WTC11 (cell line): ENCODE measurements at places on chromosomes 5 and 9. TPM values are rescaled to one million over a fixed set of nuclear protein-coding genes. Genes with fewer than 3 reads are reported as not detected.
A peak's percentile ranks its signal among the peaks of the same experiment; 100 is the strongest.

IL9 gene
- total RNA-seq = not detected in 3 replicates

CD274 gene
- total RNA-seq = 0.05 to 0.42 TPM (median 0.21 TPM) in 3 replicates

PRKAA1 gene
- 27.9 to 31.2 TPM (median 30.2 TPM) in 3 replicates for total RNA-seq

GRCh38 chr5:62778316-62779009 is 199.8 kb downstream of the LRRC70 start:
- DNase-seq = no peak

DNA sequence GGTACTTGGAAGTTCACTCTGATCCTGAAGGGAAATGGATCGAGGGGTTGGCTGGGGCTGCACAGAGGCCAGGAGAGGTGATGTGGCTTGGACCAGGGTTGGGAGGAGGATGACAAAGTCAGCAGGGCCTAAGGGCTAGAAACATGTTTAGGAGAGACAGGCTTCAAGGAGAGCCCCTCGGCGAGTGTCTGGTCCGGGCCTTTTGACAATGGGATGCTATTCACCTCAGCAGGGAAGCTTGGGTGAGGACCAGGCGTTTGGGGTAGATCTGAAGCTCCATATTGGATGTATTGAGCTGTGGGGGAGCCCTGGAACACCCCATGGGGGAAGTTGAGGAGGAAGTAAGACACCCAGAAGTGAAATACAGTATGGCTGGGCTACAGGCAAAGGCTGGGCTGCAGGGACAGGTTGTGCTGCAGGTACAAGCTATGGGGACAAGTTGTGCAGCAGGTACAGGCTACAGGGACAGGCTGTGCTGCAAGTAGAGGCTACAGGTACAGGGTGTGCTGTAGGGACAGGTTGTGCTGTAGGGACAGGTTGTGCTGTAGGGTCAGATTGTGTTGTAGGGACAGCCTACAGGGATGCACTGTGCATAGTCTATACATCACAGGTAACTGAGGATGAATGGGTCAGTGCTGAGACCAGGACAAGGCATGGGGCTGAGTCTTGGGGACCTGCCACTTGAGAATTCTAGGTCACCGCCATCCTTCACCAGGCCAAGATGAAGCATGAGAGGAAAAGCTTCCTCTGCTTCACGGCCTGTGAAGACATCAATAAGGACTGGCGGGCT is 22.7 kb upstream of the FIBCD1 start:
- no peak for DNase-seq

- peak; percentile 54 for DNase-seq
Measured at GRCh38 chr9:116928884-116929283, 241.8 kb downstream of the TRIM32 start.

DNA sequence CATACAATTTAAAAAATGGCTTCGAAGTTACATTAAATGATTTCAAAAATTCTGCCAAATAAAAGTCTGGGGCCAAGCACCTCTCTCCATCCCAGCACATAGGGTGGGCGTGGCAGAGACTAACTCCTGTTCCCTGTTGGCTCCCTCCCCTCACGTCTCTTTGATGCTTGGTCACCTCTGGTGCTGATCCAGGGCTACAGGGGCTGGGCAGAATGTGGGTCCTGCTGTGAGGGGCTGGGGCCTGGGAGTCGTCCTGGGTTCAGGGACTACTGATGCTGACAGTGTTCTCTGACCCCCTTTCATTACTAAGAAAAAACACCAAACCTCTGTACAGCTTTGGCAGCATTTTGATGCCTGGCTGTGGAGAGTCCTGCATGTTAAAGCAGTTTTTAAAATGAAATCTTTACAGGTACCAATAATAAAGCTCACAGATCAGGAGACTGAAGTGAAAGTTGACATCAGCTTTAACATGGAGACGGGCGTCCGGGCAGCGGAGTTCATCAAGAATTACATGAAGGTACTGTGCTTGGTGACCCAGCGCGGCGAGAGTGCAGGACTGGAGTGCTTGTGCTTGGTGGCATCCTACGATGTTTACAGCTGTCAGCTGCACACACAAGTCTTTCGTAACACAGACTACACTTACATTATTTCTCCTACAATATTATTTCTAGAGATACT is 29.0 kb downstream of the TENT4A start:
- DNase-seq = no peak

GRCh38 chr5:73928476-73929070 is 302.6 kb downstream of the ARHGEF28 start:
- DNase-seq = no peak

- no peak for DNase-seq
Measured at GRCh38 chr5:172896465-172896864, 62.4 kb downstream of the ERGIC1 start.

DNA sequence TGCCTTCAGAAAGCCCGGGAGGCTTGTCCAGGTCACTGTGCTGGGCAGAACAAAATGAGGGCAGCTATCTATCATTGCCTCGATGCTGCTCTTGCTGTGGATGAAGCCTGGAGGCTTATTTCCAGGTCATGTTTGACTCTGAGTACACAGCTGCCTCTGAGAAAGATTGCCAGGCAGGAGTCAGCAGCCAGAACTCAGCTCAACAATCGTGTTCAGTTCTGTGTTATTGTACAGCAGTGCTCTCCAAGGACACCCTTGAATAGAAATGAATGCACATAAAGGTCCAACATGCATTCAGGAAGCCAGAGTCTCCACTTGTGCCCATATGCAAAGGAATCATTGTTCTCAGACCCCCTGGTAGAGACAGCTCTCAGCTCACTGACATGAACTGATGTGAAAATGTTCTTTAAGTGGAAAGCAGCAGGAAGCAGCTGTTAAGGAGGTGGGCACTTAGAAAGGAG is 61.7 kb upstream of the ZFR start:
- DNase-seq = no peak

FBLL1 gene
- 4.8 to 7.0 TPM (median 5.3 TPM) in 3 replicates for total RNA-seq

NKD2 gene
- total RNA-seq = 12.8 to 16.6 TPM (median 15.9 TPM) in 3 replicates

DNA sequence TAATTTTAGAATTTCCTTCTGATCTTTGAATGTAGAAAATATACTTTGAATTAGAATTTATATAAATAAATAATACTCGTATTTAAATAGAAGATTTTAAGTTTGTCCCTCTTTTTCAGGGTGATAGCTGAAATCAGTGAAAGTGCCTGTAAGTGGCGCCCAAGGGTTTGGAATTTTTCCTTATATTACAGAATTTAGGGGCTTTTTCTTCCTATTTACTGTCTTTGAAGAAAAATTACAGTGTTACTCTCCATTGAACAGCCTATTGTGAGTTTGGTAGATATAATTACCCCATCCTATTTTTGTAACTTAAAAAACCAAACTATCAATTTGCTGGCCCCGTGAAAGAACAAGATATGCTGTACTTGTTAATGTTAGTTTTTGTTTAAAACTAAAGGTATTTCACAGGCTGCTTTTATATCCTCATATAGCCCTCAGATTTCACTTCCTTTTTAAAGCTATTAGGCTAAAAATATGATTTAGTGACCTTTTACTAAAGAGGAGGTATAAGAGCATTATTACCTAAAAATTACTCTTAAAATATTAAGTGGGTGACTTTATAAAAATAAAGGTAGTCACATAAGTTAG is 3.2 kb downstream of the MAP3K1 start:
- DNase-seq = no peak

DNA sequence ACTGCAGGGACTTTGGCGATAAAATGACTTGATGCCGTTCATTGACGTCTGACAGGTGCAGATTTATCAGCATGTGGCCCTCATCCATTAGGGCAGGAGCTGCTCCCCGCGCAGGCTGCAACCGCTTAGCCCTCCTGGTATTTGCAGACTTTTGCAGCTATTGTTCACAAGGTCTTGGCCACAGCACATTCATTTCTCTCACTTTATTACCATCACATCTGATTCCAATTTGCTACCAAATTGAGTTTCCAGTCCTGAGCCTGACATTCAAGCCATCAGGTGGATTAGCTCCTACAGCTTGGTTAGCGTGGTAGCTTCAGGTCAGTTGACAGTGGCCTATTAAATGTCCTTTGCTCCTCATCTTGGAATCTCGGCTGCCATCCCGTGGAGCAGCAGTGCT is 299.2 kb downstream of the CD180 start:
- no peak for DNase-seq

IFNA2 gene
- total RNA-seq = not detected in 3 replicates
